ENCODE measurements at places on chromosomes 4 and X.

DNA sequence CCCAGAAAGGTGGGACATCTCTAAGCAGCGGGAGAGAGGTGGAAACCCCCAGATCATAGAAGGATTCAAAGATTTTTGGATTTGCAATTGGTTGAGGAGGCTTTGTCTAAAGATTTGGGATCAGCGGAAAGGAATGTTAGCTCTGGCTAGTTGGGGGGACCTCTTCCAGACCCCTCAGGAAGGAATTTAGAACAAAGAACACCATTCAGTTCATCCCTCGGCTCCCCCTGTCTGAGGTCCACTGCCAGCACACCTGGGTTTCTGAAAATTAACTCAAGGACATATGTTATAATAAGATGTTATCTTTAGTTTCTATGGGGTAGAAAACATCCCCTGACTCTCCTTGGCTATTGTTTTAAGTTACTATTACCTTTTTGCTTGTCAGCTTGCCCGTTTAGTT is 163.6 kb downstream of the CEP135 start:
- no peak for DNase-seq

- DNase-seq: no peak
Observed at GRCh38 chr4:42643685-42644084, 13.2 kb downstream of the ATP8A1 start.

- no peak for DNase-seq
Observed at GRCh38 chr4:104490096-104490769, 4.5 kb downstream of the CXXC4 start.

- DNase-seq: no peak
Observed at GRCh38 chr4:77773101-77773500, 46.1 kb downstream of the CNOT6L start.

- no peak for DNase-seq
Observed at GRCh38 chrX:72271091-72271788, 5.8 kb downstream of the RPS4X start.

GRCh38 chr4:186932196-186932595 is 208.5 kb upstream of the FAT1 start:
- no peak for DNase-seq

DNA sequence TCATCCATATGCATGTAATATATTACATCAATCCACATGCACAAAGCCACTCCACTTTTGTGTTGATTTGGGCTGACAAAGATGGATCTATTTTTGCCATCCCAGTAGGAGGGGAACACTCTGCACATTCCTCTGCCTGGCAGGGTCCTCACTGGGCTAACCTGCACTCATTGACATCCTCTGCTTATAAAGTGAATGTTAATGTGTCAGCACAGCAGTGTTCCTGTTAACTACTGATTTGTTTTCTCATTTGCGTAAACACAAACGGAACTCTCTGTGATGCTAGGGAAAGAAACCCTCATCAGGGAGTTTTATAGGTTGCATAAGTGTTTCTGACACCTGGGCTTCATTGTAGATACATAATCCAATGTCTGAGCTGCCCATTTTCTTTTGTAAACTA is 826.0 kb downstream of the RAB28 start:
- DNase-seq: no peak

GRCh38 chrX:10526451-10526850 is 93.9 kb downstream of the MID1 start:
- DNase-seq: no peak

Data from cerebellar nuclear complex (tissue), 1 donor.